Diencephalon (tissue), 1 donor: ENCODE measurements at places on chromosomes 3 and 15. TPM values are rescaled to one million over a fixed set of nuclear protein-coding genes. Genes with fewer than 3 reads are reported as not detected.

ZNF662 gene
- 16.6 TPM for total RNA-seq

RCCD1 gene
- 16.4 TPM for total RNA-seq

TM4SF18 gene
- total RNA-seq: 4.8 TPM

TRH gene
- total RNA-seq: 29.1 TPM

CDHR4 gene
- 0.23 TPM for total RNA-seq

CMTM8 gene
- 1.4 TPM for total RNA-seq

GOLGA8T gene
- 0.69 TPM for total RNA-seq

ZNF620 gene
- 16.4 TPM for total RNA-seq

TMA7 gene
- total RNA-seq: 114 TPM

CACNA2D2 gene
- 25.4 TPM for total RNA-seq

SOX14 gene
- 1.4 TPM for total RNA-seq

FOXL2NB gene
- 0.46 TPM for total RNA-seq

SLC22A13 gene
- total RNA-seq: 0.69 TPM

LINGO1 gene
- 45.2 TPM for total RNA-seq

MUC4 gene
- 0.46 TPM for total RNA-seq

LMAN1L gene
- not detected for total RNA-seq

ERICH6 gene
- 0.46 TPM for total RNA-seq

GMNC gene
- 5.3 TPM for total RNA-seq

MINAR1 gene
- total RNA-seq: 41.8 TPM

AMOTL2 gene
- total RNA-seq: 42.9 TPM

FHIT gene
- 174 TPM for total RNA-seq

FBXO40 gene
- not detected for total RNA-seq

ERC2 gene
- 126 TPM for total RNA-seq

CCDC51 gene
- 10.1 TPM for total RNA-seq

IL17RE gene
- total RNA-seq: 1.4 TPM

PPCDC gene
- total RNA-seq: 4.4 TPM

TIMP4 gene
- total RNA-seq: 11.1 TPM

GP5 gene
- under 0.01 TPM for total RNA-seq

LRRIQ4 gene
- 1.6 TPM for total RNA-seq

ZNF660 gene
- 11.5 TPM for total RNA-seq

GUCA1C gene
- not detected for total RNA-seq

PLAAT1 gene
- total RNA-seq: 13.6 TPM

RYR3 gene
- total RNA-seq: 23.1 TPM

SATB1 gene
- total RNA-seq: 44.5 TPM

GRK7 gene
- not detected for total RNA-seq

GLCE gene
- 59.1 TPM for total RNA-seq

GPR149 gene
- total RNA-seq: 22.1 TPM

ANO10 gene
- total RNA-seq: 48.4 TPM

GREM1 gene
- total RNA-seq: under 0.01 TPM

FMN1 gene
- 2.1 TPM for total RNA-seq

ARHGEF26 gene
- 15.2 TPM for total RNA-seq
